ENCODE measurements at places on chromosomes 13 and 19. TPM values are rescaled to one million over a fixed set of nuclear protein-coding genes. Genes with fewer than 3 reads are reported as not detected.

Gene ONECUT3
- not detected for total RNA-seq

Gene ATP8B3
- 5.5 TPM for total RNA-seq

Gene CRX
- not detected for total RNA-seq

Gene KCTD12
- 9.3 TPM for total RNA-seq

Gene TMPRSS9
- not detected for total RNA-seq

Gene ATP4A
- not detected for total RNA-seq

Gene DAPK3
- 40.7 TPM for total RNA-seq

Gene SBK2
- total RNA-seq: not detected
